ENCODE measurements at places on chromosomes 6 and 20. TPM values are rescaled to one million over a fixed set of nuclear protein-coding genes. Genes with fewer than 3 reads are reported as not detected.

The HLA-DOB gene
- total RNA-seq: not detected

The GRIK2 gene
- 130 TPM for total RNA-seq

The ANKRD6 gene
- total RNA-seq: 28.9 TPM

The CRISP2 gene
- total RNA-seq: 0.82 TPM

The PGC gene
- under 0.01 TPM for total RNA-seq

The SALL4 gene
- 0.41 TPM for total RNA-seq

The NKX2-4 gene
- total RNA-seq: not detected

The C6orf141 gene
- total RNA-seq: 4.9 TPM

The CYP21A2 gene
- under 0.01 TPM for total RNA-seq

The CDH4 gene
- total RNA-seq: 22.8 TPM

The GPR6 gene
- total RNA-seq: 7.3 TPM

DNA sequence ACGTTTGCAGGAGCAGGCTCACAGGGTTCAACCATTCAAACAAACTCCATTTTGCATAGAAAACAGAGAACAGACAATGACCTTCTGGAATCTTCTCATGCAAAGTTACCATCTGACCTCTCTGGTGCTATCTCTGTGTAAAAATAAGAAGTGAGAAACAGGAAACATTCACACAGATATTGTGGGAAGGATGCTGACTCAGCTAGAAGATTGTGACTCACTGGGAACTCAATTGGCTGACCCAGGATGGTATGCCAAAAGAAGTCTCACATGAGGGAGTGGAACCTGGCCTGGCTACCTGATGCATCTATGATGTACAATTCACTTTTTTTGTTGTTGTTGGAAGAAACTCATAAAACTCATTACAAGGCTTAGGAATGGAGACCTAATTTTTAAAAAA lies 61.1 kb upstream of the TBX18 start:
- no peak for DNase-seq

GRCh38 chr6:37160922-37161778 lies 8.8 kb upstream of the PIM1 start:
- DNase-seq: no peak

GRCh38 chr20:47480705-47481104 lies 21.0 kb upstream of the NCOA3 start:
- DNase-seq: no peak

DNA sequence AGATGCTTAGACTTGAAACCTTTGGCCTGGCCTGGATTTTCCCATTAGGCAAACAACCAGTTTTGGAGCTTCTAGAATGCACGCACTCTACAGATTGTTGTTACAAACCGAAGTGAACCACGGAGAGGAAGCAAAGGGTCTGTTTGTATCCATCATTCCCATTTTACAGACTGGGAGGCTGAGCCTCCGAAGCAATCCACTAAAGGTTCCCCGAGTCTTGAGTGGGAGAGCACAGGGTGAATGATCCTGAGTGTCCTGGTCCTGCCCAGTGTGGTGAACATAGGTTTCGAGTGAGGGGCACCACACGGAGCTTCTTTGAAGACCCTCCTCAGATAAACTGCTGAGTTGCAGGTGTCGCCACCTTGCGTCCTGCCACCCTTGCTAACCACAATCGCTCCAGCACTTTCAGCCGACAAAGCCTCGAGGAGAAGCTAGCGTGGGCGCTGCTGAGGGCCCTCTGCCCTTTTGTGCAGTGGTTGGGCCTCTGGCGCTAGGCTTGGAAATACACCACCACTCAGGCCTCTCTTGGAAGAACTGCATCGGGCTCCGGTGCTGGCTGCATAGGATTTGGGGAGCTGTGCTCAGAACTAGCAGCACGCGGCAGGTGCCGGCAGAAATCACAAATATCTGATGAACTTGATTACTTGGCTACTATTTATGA lies 1.4 kb upstream of the PRDM13 start:
- no peak for DNase-seq

- DNase-seq: no peak
Observed at GRCh38 chr6:88369262-88369661, 203.1 kb upstream of the CNR1 start.

- no peak for DNase-seq
Observed at GRCh38 chr6:167745670-167746389, 80.9 kb upstream of the AFDN start.

- DNase-seq: no peak
Observed at GRCh38 chr6:166446567-166447065, 63.9 kb upstream of the MPC1 start.

- no peak for DNase-seq
Observed at GRCh38 chr6:18596531-18596835, 209.3 kb downstream of the RNF144B start.

DNA sequence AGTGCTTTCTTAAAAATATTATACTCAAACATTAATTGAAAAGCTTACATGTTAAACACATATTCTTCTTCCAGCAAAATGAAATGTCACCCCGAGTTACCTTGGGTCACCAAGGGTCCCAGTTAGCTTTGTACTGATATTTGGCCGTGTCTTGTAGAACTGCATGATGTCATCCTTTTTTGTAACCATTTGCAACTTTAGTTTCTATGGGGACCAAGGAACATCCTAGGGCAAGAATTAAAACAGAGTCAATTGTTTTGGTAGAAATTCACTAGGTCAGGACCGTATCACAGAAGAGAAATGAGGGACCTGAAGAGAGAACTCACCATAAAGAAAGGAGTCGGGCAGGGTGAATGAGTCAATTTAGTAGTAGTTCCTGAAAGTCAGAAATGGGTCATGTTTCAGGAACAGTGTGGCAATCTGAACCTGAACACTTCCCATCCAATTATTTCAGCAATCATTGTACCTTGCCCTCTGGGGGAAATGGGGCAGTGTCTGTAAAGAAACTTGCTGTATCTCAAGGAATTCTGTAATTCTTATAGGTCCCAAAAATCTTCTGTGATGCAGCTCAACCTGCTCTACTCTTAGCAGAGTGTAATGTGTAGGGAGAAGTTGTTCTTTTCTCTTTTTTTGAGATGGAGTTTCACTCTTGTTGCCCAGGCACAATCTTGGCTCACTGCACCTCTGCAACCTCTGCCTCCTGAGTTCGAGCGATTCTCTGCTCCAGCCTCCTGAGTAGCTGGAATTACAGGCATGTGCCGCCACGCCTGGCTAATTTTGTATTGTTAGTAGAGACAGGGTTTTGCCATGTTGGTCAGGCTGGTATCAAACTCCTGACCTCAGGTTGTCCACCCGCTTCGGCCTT lies 5.3 kb upstream of the AKAP7 start:
- no peak for DNase-seq

DNA sequence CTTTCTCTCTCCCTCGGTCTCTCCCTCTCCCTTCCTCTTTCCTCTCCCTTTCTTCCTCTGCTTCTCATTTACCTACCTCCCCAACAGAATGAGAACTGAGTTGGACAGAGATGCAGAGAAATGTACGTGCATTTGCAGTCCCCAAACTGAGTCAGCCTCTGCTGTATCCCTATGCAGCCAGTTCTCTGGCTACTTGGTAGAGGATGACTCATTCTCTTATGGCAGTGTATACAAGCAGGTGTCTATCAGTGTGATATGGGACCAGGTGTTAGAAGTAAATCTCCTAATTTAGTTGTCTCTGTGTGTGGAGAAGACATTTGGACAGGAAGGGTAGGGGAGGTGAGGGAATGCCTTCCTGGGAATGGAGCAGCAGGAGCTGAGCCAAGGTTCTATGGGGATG lies 470.8 kb downstream of the CD109 start:
- no peak for DNase-seq

- DNase-seq: no peak
Observed at GRCh38 chr6:108710551-108710950, 137.7 kb upstream of the ARMC2 start.

DNA sequence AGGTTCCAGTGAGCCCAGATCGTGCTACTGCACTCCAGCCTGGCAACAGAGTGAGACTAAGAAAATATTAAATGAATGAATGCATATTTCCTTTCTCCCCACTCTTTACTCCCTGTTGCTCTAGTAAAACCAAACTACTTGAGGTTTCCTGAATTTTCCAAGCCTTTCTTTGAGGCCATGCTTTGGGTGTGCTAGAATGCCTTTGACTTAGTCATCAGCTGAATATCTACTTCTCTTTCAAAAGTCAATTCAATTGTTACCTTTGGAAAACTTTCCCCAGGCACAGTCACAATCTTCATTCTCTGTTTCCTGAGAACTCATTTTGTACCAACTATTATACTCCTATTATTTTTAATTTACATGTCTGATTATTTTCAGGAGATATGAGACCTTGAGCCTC lies 27.5 kb upstream of the CEP85L start:
- DNase-seq: no peak

DNA sequence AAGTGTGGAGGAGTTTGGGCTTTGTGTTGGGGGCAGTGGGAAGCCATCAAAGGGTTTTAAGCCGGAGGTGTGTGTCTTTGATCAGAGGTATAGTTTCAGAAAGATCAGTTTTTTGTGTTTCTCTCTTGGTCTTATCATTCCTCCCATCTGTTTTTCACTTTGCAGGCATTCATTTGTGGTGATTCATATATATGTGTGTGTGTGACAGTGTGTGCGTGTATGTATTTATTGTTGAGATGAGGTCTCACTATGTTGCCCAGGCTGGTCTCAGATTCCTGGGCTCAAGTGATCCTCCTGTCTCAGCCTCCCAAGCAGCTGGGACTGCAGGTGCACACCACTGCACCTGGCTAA lies 11.1 kb upstream of the SERINC3 start:
- no peak for DNase-seq

DNA sequence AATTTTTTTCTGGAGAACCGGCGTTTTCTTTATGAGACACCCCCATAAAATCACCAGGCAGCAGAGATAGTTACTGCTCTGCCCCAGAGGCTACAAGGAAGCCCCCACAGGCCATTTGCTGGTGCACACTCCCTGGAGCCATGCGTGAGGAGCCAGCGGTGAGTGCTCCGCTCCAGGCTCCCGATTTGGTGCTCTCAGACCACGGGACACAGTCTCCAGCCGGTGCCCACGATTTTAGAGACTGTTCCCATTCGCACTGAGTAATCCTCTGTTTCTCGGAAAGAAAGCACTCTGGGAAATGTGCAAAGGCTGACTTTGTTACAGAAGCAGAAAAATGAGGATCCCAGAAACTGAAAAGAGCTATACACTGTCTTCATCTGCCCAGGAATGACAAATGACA lies 104.9 kb downstream of the RNASET2 start:
- no peak for DNase-seq

DNA sequence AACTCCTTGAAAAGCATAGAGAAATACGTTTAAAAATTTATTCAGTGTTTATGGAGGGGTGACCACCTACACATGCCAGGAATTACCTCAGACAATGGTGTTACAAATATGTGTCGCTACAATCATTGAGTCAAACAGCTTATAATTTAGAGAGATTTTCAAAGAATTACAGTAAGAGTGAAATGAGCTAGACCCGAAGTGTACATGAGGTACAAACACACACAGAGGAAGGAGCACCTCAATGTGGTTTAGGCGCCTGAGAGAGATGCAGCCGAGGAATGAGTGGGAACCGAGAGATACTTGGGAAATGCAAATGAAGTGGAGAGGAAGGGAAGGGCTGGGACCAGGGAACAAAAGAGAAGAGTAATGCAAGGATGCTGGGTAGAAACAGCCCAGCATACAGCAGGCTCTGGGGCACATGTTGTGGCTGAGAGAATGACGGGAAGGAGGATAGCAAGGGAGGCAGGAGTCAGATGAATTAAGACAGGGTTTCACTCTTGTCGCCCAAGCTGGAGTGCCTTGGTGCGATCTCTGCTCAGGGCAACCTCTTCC lies 15.5 kb downstream of the EEF1E1 start:
- DNase-seq: no peak

DNA sequence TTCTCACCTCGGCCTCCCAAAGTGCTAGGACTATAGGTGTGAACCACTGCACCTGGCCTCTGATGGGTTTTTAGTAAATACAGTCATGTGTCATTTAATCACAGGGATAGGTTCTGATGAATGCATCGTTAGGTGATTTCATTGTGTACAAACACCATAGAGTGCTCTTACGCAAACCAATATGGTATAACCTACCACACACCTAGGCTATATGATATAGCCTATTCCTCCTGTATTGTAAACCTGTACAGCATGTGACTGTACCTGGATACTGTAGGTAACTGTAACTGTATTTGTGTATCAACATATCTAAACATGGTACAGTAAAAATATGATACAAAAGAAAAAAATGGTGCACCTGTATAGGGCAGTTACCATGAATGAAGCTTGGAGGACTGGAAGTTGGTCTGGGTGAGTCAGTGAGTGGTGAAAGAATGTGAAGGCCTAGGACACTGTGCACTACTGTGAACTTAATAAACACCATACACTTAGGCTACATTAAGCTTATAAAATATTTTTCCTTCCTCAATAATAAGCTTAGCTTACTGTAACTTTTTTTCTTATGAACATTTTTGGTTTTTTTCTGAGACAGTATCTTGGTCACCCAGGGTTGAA lies 10.0 kb downstream of the BICRAL start:
- no peak for DNase-seq

Measured in frontal cortex (tissue), 4 donors.